ENCODE measurements at places on chromosomes 1 and 21.

DNA sequence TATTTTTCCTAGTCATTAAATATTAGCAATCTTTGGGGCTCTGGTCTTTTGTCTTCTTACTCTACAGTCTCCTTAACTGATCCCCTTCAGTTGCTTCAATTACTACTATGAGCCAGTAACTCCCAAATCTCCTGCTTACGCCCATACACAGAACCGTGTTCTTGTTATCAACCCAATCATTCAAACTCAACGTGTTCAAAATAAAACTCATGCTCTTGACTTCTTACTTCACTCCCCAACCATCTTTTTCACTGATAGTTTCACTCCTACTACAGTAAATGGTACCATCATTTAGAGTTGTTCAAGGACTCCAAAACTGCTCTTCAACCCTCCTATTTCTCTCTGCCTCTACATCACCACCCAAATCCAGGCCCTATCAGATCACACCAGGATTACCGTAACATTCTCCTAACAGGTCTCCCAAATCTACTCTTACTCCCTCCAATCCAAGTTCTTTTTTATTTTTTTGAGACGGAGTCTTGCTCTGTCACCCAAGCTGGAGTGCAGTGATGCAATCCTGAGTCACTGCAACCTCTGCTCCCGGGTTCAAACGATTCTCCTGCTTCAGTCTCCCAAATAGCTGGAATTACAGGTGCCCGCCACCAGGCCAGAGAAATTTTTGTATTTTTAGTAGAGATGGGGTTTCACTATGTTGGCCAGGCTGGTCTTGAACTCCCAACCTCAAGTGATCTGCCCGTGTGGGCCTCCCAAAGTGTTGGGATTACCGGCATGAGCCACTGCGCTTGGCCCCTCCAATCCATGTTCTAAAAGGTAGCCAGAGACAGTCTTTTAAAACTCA lies 3.0 kb downstream of the YARS1 start:
- DNase-seq: peak; percentile 56

- DNase-seq: no peak
These were observed 36.7 kb downstream of the PEX14 start for GRCh38 chr1:10511494-10511885.

- DNase-seq: no peak
These were observed 22.4 kb upstream of the CLDN14 start for GRCh38 chr21:36502365-36502764.

DNA sequence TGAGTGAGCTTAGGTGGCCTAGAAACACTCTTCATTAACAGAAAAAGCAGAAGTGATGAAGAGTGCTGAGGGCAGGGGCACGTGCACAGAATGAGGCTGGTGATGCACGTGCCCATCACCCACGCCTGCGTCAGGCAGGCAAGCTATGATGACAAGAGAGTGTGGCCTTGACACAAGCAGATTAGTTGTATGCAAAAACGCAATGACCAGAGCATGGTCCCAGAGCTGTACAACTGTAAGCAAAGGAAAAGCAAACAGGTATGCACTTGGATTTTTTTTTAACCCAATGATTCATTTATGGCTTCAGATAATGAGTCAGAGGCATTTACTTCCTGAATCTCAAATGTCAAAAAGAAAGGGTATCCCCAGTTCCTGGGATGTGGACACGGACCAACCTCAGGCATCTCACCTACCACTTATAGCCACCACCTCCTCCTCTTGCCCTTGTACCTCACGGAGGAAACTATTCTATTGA lies 9.1 kb upstream of the TMEM61 start:
- DNase-seq: peak; percentile 93

- no peak for DNase-seq
These were observed 25.7 kb downstream of the ARHGEF19 start for GRCh38 chr1:16186655-16187235.
